T-helper 2 cell treated with Interferon-gamma antibody and Interleukin-4, amounts not matched to agents 5 μg/mL and 100 μg/mL, for 36 hours (primary cell): ENCODE measurements at places on chromosomes 3 and 15.

DNA sequence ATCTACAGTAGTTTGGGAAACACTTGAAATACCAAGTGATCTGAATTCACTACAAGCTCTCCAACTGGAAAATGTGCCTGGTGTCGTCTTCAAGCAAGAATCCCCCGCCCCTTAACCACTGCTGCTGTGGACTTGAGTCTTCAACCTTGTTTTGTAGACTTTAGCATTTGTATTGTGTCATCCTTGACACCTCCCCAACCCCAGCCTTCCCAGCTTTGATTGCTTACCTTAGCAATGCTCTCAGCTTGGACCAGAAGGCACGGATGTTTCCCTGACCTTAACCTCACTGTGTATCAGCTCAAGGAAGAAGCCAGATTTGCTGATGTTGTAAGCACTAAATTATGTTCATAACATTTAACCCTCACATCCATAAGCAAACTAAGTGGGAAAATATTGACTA is 146.4 kb downstream of the IGF1R start:
- H3K36me3 ChIP-seq = no peaks in the 10 kb centered on the region
- H3K4me1 ChIP-seq = peaks cover 10% of the 10 kb centered on the region
- H3K27me3 ChIP-seq = no peaks in the 10 kb centered on the region
- DNase-seq = no peak
- H3K4me3 ChIP-seq = no peak overlapping the region
- no peak overlapping the region for H3K27ac ChIP-seq

DNA sequence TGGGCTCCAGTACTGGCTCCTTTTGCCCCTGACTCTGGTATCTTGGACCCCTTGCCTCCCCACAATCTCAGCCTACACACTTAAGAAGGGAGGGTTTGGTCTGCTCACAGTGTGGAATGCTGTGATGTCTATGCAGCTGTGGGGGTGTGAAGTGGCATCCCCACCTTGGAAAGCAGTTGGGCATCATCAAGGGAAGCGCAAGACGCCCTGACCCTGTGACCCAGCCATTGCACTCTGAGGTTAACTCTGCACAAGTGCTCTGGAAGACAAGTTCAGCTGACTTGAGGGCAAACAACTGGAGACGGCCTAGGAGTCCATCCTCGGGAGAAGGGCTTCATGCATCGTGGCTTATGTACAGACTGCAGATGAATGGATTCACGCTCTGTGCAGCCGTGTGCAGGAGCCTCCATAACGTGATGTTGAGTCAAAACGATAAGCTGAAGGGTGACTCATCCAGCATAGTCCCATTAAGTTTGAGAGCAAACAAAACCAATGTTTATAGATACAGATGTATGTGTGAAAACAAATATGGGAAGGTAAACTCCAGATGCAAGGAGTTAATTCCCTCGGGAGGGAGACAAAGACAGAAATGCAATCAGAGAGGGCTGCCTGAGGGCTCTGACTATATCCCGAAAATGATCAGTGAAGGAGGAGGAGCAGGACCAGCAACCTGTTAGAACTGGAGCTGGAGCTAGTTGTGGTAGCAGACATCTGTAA is 86.8 kb downstream of the LSM3 start:
- H3K36me3 ChIP-seq = no peaks in the 10 kb centered on the region
- no peak for DNase-seq
- H3K27me3 ChIP-seq = peaks cover 8% of the 10 kb centered on the region
- no peak overlapping the region for H3K4me3 ChIP-seq
- H3K4me1 ChIP-seq = no peaks in the 10 kb centered on the region

DNA sequence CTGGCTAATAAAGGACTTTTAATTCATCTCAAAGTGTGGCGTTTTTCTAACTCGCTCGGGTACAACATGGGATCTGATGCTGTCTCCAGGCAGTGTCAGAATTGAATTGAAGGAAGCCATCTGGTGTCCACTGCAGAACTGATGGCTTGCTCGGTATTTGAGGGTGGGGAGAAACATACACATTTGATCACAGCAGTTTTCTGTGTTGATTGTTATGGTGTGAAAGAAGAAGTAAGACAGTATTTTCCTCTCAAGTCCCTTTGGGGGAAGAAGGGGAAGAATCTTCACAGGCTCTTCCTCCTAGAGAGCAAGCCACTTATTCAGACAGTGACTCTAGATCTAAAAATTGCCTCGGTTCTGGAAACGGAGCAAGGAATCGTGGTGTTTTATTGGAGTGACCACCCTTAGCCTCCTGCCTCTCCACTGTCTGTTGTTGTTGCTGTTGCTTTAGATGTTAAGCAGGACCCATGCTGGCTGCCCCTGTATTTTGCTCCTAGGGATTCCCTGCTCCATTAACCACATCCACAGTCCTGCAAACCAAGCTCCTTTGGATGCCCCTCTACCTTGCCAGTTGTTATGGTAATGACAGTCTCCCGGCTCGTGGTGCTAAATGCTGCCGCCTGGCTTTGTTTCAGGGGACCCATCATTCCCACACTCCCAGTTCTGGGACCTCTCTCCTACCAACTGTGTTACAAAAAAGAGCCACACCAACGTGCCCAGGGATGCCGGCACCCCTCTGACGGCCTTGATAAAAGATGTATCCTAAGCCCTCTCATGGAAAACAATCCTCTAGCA is 15.3 kb upstream of the MCCC1 start:
- H3K4me3 ChIP-seq = no peak overlapping the region
- peaks cover 24% of the 10 kb centered on the region for H3K27me3 ChIP-seq
- H3K27ac ChIP-seq = no peak overlapping the region
- no peaks in the 10 kb centered on the region for H3K36me3 ChIP-seq

- no peaks in the 10 kb centered on the region for H3K27me3 ChIP-seq
- H3K4me1 ChIP-seq = no peaks in the 10 kb centered on the region
- H3K27ac ChIP-seq = no peak overlapping the region
- H3K36me3 ChIP-seq = no peaks in the 10 kb centered on the region
- no peak for DNase-seq
- no peak overlapping the region for H3K4me3 ChIP-seq
Observed at GRCh38 chr3:146071632-146072031, 89.4 kb downstream of the PLOD2 start.

DNA sequence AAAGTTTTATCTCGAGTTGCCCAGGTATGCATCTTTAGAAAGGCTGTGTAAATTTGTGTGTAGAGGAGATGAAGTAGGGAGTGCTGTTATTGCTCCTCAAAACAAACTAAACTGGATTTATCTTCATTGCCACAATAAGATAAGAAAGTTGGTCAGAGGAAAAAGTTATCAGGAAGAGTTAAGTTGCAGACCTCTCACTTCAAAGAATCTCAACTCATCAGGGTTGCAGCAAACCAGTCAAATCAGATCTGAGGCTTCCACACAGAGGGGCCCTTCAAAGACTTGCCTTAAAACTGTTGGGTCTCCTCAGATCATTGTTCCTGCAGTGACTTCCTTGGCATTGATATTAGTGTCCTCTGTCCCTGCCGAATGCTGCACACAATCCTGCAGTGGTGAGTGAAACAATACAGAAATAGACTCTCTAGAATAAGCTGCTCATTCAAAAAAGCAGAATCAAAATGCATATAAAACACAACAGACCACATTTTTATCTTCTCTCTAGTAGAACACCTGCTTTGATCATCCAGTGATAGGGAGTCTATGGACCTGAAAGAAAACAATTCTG is 191.2 kb upstream of the CBLB start:
- DNase-seq = no peak
- H3K36me3 ChIP-seq = peaks cover 6% of the 10 kb centered on the region
- peaks cover 11% of the 10 kb centered on the region for H3K4me1 ChIP-seq

- no peak for DNase-seq
- H3K4me3 ChIP-seq = no peak overlapping the region
- no peak overlapping the region for H3K27ac ChIP-seq
- peaks cover 3% of the 10 kb centered on the region for H3K27me3 ChIP-seq
- H3K4me1 ChIP-seq = peaks cover 9% of the 10 kb centered on the region
- no peaks in the 10 kb centered on the region for H3K36me3 ChIP-seq
Observed at GRCh38 chr15:80052597-80053304, 6.7 kb upstream of the ZFAND6 start.

DNA sequence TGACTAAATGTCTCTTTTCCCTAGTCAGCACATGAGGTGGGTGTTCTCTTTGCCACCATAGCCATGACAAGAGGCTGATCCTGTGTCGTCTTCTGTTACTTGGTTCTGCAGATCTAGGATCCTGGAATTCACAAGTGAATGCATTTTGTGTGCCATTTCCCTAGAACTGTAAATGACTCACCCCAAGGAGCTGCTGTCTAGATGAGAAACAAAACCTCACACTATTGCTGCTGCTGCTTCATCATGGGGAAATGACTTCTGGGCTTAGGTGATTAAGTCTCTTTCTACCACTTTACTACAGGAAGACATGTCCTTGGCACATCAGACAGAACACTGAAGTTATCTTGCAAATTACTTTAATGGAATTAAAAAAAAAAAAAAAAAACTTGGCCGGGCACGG is 54.9 kb downstream of the SLCO3A1 start:
- no peak overlapping the region for H3K27ac ChIP-seq
- no peak overlapping the region for H3K4me3 ChIP-seq
- H3K36me3 ChIP-seq = peaks cover 5% of the 10 kb centered on the region
- no peaks in the 10 kb centered on the region for H3K27me3 ChIP-seq
- peaks cover 3% of the 10 kb centered on the region for H3K4me1 ChIP-seq
